ENCODE measurements at places on chromosomes 2 and 18.

DNA sequence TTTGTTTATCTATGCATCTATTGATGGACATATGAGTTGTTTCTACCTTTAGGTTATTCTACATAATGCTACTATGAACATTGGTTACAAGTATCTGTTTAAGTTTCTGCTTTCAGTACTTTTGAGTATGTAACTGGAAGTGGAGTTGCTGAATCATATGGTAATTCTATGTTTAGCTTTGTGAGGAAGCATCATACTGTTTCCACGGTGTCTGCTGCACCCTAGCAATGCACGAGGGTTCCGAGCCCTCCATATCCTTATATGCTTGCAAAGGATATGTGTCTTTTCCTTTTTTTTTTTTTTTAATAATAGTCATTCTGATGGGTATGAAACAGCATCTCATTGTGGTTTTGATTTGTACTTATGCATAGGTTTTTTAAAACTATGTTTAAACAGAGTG lies 83.7 kb downstream of the FMNL2 start:
- no peak for DNase-seq

DNA sequence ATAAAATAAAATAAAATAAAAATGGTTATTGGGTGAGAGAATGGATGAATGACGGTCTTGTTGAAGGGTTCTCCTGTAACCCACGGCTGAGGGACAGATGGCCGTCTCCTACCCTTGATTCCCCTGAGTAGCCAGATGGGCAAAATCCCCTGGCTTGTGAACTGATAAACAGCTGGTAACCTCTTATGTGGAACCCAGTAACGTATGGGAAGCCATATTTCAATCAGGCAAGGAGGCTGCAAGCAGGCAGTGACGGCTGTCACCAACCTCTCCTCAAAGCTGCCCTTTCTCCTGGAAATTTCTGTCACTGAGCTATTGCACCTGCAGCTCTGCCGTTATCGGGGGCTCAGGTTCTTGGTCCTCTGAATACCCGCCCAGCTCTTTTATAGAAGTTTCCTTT lies 165.3 kb upstream of the SMAD2 start:
- no peak for DNase-seq

- no peak for DNase-seq
Measured at GRCh38 chr2:106117882-106118684, 76.0 kb downstream of the UXS1 start.

DNA sequence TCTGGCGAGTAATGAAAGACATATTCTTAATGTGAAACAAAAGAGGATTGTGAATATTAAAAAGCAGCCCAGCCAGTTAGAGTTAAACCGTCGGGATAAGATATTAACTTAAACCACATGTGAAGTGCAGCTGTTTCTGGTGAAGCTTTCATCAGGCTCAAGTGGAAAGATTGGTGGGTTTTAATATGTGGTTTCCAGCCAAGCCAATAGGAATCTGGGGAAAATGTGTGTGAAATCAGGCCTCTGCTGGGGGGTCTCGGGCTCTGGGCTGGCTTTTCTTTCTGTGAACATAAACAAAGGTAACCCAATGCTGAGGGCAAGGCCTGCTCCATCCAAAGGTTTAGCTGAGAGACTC lies 279.6 kb downstream of the SLC4A3 start:
- no peak for DNase-seq

DNA sequence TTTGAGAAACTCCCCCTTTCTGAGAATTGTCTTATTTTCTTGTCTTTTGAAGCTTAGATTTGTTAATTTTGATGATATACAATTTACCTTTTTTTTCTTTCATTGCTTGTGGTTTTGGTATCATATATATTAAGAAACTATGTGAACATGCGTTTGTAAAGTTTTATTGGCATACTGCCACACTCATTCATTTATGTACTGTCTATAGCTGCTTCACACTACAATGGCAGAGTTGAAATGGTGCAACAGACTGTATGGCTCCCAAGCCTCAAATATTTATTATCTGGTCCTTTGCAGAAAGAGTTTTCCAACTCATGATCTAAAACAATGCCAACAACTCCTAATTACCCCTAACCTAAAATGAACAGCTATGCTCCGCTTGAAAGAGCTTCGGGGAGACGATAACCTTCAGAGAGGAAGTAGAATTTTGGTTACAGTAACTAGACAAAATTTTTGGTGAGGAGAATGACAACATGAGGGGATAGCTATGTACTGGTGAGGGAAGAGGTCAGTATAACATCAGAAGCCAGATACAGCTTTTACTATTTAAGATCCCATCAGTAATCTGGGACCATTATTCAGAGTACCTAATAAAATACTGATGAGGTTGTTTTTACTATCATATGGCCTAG lies 16.1 kb downstream of the PPP3R1 start:
- DNase-seq: no peak

DNA sequence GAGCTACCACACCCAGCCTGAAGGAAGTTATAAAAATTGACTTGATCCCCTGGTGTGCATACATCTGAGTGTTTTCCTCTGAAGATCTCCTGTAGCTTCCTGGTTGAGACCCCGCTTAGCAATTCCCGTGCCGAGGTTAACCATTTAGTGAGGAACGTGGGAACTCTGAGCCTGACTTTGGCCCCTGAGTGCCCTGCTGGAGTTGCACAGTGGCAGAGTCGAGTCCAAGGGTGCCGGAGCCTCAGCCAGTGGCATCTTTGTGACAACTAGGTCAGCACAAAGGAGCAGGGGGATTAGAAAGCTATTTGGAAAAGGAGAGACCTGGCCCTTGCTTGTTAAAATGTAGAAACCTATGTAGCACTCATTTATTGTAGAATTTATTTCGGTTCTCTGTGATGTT lies 561.2 kb upstream of the SALL3 start:
- DNase-seq: no peak

- no peak for DNase-seq
Measured at GRCh38 chr18:75048776-75049454, 160.0 kb downstream of the PTGR3 start.

- no peak for DNase-seq
Measured at GRCh38 chr18:70260683-70261082, 28.2 kb upstream of the SOCS6 start.
